ENCODE measurements at places on chromosomes 6 and 20.

GRCh38 chr6:20542927-20543602 lies 8.8 kb downstream of the CDKAL1 start:
- no peak for DNase-seq

DNA sequence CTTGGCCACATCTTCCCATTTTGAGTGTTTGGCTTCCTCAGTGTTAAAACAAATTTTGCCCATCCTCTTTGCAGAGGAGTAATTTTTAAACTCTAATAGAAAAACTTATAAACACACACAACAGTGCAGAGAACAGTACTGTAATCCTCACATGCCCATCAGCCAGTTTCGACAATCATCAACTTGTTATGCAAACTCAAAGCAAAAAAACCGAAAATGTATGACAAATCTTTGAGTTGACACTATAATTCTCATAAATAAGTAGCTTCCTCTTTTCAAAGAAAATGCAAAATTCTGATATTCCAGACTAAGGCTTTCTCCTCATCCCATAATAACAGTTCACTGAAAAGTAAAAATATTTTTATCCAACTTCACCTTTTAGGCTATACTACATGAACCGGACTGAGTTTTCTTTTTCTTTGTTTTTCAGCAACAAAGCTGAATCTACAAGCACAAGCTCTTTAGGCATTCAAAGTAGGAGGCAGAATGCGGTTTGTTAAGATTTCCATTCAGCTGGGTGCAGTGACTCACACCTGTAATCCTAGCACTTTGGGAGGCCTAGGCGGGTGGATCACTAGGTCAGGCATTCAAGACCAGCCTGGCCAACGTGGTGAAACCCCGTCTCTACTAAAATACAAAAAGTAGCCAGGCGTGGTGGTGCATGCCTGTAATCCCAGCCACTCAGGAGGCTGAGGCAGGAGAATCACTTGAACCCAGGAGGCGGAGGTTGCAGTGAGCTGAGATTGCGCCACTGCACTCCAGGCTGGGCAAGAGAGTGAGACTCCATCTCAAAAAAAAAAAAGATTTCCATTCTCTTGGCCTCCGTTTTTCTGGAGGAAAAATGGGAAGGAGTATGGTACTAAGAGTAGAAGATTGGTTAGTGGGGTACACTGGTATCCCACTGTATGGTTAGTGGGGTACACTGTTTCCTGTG lies 74.8 kb downstream of the GCNT2 start:
- DNase-seq: no peak

DNA sequence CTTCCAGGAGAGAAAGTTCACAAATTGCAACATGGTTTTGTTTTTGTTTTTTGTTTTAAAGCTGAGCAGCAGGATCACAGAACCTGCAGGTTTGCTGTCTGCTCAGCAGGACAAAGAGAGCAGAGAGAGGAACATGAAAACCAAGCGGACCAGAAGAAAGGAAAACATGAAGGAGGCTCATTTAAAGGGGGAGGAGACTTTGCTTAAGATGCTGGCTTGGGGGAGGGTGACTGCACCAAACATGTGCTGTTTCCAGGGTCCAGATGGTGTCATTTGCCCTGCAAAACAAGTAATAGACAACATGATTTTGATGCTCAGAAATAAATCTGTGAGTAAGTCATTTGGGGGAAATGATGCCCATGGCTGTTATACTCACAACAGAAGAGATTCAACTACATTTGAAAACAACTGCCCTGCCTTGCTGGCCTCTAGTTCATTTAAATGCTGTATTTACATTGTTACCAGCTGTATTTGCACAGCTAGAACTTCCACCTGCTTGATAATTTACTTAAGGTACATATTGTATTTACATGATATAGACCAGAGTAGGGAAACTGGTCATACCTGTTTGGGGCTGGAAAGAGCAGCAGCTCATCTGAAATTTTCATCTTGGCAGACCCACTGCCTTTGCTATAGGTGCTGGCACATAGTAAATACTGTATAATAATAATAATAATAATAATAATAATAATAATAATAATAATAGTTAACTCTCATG lies 32.2 kb upstream of the CHD6 start:
- no peak for DNase-seq

DNA sequence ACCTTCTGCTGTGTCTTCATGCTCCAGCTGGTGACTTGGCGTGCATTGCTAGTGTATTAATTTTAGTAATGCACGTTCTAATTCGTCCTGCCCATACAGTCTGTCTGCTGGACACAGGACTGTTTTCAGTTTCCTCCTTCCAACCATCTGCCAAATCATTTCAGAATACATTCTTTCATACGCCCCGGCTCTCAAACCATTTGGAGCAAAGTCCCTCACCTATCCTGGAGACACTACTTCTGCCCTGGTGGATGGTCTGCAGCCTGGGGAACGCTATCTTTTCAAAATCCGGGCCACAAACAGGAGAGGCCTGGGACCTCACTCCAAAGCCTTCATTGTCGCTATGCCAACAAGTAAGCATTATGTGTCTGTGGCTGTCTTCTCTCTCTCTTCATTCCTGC lies 60.5 kb downstream of the FNDC1 start:
- DNase-seq: no peak

GRCh38 chr20:44079291-44079690 lies 107.7 kb downstream of the JPH2 start:
- DNase-seq: no peak

DNA sequence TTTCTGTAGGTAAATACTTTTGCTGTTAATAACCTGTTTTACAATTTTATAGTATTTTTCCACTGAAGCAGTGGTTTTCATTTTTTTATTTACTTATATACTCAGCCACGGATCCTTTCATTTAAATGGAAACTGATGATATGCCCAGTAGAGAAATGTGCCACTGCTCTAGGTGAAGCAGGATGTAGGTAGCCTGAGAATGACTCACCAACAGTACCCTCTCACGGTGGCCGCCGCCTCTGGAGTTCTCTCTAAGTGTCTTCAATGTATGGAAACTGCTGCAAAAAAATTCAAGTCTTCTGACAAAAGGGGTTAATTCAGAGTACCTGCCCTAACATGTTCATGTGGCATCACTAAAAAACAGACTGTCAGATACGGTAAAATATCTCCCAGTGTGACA lies 6.4 kb downstream of the EYA4 start:
- no peak for DNase-seq

DNA sequence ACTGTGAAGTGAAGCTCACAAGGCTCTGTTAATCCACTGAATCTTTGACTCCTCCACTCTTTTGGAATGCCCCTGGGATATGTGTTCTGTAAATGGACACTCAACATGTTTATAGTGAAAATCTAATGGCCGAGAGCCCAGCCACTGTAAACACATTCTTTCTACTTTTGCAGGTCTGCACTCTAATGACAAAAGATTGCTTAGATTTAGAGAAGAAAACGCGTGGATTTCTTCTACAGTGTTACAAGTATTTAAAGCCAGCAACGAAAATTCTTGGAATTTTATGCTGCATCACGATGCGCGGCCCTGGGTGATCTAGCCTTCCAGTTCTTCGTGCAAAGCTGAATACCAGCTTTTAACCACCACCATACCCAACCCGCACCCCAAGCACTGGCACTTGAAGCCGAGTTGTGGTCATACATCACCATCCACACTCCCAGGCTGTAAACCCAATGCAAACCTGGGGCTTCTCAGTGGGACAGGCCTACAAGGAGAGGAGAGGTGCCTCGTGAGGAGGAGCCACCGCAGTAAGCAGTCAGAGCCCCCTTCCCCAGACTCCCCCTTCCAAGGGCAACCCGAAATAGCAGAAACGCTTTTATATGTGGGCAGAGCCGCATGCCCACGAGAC lies 3.7 kb upstream of the FOXO3 start:
- DNase-seq: no peak

- no peak for DNase-seq
These were observed 614.4 kb downstream of the BCKDHB start for GRCh38 chr6:80720824-80721223.

- DNase-seq: no peak
These were observed 42.4 kb downstream of the TNFRSF21 start for GRCh38 chr6:47267301-47267700.

GRCh38 chr6:43634702-43635303 lies 837 bp upstream of the MAD2L1BP start:
- DNase-seq: no peak

GRCh38 chr6:11851387-11851786 lies 72.8 kb upstream of the ADTRP start:
- no peak for DNase-seq

DNA sequence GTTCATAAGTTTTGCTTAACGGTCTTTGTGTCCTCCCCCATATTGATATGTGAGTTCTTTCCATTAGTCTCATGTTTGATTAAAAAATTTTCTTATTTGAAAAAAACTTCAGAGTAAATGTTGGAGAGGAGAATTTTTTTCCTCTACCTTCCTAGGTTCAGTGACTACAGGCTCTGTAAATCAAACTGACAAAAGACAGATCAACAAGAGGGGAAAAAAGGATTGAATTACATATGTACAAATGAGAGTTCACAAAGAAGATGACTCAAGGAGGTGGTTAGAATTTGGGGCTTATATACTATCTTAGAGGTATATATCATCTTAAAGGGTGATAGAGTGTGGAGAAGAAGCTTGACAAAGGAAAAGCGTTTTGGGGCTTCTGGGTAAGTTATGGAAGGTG lies 5.6 kb downstream of the TMC2 start:
- DNase-seq: no peak

GRCh38 chr20:62585461-62585970 lies 56.8 kb upstream of the SLCO4A1 start:
- no peak for DNase-seq

- DNase-seq: no peak
These were observed 51.7 kb upstream of the TBX18 start for GRCh38 chr6:84815896-84816735.

DNA sequence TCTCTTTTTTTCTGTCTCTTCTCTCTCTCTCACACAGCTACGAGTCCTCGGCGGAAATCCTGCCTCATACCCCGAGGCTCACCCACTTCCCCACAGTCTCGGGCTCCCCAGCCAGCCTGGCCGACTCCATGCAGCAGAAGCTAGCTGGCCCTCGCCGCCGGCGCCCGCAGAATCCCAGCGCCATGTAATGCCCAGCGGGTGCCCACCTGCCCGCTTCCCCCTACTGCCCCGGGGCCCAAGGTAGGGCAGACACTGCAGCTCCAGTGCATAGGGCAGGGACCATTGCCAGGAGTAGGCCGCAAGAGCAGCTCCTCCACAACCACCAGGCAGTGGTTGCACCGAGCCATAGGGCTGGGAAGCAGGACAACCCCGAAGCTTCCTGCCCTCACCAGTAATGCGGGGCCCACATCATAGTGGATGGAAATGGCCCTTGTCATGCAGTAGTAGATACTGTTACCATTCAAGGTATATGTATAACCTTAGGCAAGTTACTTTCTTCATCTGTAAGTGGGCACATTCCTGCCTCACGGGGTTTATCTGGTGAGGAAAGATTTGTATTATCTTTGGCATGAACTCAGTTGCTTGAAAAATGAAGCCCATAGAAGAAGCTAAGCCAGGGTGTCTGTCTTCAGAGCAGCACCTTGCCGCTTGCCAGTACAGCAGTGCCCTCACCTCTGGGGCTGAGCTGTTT lies 36.9 kb upstream of the ID1 start:
- no peak for DNase-seq

DNA sequence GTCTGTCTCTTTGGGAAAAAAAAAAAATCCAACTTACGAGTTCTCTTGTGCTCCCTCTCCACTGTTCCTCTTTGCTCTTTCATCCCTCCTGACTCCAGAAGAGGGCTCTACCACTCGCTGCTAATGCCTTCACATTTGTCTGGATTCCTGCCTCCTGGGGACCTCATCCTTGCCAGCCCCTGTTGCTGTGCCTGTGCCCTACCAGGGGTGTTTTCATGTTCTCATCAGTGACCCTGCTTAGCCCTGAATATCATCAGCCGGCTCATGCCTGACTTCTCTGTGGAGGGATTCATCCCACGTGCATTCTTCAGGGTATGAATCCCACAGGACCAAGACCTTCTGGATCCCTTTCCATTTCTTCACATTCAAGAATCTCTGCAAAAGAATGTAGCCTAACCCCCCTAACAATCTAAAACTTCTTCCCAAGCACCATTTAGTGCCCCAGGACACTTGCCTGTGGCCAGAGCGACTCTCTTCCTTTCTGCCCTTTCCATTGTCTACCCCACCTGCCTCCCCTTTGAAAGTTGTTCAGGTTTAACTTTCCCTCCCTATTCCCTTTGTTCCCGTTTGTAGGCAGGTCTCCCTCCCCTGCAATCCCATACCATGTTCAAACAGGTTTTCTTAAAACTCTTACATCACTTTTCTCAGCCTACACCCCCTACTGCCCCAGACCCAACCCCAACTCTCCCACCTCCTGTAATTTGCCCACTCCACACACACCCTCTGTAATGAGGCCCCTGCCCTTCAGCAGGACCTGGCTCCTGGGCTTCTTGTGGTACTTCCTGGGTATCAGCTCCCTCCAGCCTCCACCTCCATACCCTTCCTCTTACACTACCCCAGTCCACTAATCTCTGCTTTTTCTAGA lies 50.2 kb downstream of the RREB1 start:
- DNase-seq: no peak

- DNase-seq: peak; percentile 49
These were observed 731 bp downstream of the TUBB2B start for GRCh38 chr6:3226481-3227362.

GRCh38 chr6:27810768-27811450 lies 101.3 kb downstream of the OR2B2 start:
- DNase-seq: no peak
